A673 (cell line): ENCODE measurements at places on chromosomes 2 and 18. TPM values are rescaled to one million over a fixed set of nuclear protein-coding genes. Genes with fewer than 3 reads are reported as not detected.
A peak's percentile ranks its signal among the peaks of the same experiment; 100 is the strongest.

The ADCYAP1 gene
- not detected in 2 replicates for total RNA-seq

The BOD1L2 gene
- not detected in 2 replicates for total RNA-seq

The CPS1 gene
- total RNA-seq: 0.62 and 1.5 TPM in 2 replicates

The CIB4 gene
- total RNA-seq: not detected in 2 replicates

- DNase-seq: no peak
Observed at GRCh38 chr2:229244975-229245374, 26.1 kb downstream of the PID1 start.

DNA sequence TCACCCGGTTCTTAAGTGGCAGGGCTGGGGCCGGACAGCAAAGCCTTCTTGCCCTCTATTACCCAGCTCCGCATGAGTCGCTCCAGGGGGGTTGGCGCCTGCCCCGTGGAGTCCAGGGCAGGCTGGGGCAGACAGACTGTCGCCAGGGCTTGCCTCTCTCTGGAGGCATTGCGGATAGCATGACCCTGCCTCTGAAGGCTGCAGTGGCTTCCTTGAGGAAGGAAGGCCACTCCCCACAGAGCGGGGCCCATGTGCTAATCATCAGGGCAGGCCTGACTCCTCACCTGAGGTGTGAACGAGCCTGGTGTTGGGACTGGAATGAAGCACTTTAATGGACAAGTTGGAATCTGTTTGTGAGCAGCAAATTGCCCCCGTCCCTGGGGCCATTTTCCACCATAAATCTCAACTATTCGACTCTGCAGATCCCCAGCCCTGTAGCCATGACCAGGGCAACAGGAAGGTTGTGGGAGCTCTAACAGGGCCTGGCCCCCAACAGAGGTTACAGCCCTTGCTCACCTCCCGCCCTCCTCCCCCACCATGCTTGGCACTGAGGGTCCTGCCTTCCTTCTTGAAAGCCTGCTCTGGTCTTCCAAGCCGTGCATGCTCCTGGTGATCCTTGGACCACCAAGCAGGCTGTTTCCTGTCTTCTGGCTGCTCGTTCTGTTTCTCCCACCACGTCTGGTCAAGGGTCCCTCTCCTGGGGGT, 144.9 kb upstream of the HAAO start:
- no peak for DNase-seq

DNA sequence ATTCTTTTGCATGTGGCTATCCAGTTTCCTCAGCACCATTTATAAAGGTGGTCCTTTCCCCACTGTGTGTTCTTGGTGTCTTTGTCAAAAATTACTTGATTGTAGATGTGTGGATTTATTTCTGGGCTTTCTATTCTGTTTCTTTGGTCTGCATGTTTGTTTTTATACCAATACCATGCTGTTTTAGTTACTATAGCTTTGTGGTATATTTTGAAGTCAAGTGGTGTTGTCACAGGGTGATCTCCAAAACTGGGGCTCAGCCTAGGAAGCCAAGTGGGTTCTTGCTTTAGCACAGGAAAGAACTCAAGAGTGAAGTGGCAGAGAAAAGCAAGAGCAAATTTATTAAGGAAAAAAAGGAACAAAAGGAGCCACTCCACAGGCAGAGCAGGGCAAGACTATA, 6.0 kb upstream of the SNTG2 start:
- DNase-seq: no peak

DNA sequence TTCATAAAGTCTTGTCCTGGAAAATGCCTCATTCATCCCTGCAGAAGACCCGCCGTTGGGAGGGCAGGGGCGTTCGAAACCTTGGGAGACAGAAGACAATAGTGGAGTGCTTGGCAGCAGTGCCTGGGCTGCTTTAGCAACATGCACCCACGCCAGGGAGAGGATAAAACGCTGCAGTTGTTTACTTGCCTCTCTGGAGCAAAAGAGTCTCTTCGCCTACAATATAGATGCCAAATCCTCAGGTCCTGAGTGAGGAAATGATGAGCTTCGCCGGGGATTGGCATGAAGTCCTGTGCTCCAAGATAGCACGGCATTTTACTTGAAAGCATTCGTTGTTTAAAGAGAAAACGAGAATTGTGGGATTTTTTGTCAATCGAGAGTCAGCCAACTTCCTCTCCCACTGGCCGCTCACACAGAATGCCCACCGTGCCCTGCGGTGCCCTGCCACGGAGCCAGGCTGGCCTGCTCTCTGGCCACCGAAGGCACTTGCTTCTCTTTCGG, 152.5 kb upstream of the POU3F3 start:
- no peak for DNase-seq

- no peak for DNase-seq
Observed at GRCh38 chr18:42850174-42851083, 265.1 kb downstream of the RIT2 start.

DNA sequence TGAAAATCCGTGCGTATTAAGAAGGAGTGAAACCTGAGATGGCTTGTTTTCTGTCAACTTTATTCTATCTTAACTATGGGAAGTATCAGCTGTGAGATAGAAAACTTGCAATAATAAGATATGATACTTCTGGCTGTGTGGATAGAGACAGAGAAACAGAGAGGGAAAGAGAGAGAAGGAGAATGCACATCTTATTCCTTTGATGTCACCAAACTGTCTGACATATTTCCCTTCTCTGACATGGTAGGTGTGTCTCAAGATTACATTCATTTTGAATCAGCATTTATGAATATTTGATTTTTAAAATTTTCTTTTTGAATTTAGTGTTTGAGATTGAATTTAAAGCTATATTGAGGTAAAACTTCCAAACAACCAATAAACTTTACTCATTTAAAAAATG, 69.4 kb downstream of the CDC42EP3 start:
- no peak for DNase-seq

DNA sequence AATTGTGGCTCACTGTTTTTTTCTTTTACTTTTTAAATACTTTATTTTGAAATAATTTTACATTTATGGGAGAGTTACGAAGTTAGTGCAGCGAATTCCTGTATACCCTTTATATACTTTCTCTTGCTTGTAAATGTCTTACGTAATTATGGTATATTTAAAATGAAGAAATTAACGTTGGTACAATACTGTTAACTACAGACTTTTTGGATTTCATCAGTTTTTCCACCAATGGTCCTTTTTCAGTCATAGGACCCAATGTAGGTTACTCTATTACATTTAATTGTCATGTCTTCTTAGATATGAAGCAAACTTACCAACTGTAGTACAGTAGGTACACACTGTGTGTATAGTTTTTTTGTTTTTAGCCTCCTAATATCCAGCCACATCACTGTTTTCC, 76.3 kb downstream of the BOLA3 start:
- DNase-seq: no peak

GRCh38 chr2:233479616-233480489, 86.7 kb downstream of the USP40 start:
- no peak for DNase-seq

DNA sequence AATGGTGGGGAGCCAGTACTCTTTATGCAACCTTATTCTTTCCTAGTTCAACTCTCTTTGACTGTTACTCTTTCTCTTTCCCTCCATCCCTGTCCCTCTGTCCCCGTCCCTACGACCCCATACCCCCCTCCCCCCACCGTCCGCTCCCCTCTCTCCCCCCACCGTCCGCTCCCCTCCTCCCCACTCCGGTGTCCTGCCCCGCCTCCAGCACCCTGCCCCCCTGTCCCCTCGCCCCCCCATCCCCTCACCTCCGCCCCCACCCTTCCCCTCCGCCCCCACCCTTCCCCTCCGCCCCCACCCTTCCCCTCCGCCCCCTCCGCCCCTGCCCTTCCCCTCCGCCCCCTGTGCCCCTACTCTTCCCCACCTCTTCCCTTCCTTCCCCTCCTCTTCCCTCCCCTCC, 128.4 kb downstream of the LPIN1 start:
- no peak for DNase-seq

- no peak for DNase-seq
Observed at GRCh38 chr18:41021089-41021488, 933.9 kb upstream of the PIK3C3 start.

DNA sequence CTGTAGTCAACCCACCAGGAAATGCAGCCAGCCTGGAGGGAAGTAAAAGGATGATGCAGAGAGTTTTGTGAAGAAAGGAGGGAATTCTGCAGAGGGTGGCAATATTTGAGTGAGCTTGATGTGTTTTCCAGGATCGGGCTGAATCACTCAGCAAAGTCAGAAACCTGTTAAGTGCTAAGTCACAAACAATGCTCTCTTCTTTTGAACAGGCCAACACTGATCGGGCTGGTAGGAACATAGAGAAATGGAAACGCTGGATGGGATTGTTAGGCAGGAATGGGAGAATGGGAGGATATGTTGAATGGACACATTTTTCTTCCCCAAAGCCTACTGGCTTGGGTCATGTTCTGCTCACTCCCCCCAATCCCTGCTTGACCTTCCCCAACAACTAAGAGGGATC, 36.6 kb downstream of the KCNS3 start:
- DNase-seq: no peak

DNA sequence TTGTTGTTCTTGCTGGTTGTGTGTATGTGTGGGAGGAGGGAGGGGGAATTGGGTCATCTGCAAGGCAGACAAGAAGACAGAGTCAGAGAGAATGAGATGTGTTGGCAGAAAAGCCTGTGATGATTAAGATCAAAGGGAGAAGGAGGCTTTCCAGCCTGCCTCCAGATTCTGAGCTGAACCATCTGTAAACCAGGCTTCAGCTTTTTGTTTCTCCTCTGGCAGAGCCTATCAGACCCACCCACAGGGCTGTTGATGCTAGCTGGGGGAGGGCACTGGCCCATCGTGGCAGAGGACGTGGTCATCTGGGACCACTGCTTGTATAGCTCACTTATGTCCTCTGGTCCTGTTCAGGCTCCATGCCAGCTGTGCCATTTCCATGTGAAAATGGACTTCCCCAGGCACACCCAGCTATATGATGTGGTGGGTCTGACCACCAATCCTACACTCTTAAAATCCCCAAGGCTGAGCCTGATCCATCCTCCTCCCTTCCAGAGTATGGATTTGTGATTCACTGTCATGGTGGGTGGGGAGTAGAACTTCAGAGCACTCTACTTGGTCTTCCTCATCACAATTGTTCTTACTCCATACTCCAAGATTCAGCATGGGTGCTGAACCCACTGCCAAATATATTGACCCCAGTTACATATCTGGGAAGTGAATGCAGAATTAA, 27.8 kb upstream of the COL6A3 start:
- no peak for DNase-seq

DNA sequence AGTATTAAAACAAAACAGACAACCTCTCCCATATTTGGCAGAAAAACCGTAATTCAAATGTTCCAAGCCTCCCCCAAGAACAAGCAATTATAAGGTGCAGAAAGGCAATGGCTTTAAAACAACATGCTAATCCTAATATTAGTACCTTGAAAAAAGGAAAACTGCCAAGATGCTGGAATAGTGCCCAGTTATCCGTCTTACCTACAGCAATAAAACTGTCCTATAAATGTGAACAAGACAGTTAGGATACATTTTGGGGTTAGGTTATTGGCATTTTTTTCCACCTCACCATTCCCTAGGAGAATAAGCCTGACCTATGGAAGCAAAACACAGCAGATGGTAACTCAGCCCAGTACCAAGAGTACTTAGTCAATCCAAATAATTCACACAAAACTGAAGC, 83.2 kb downstream of the TCF4 start:
- DNase-seq: no peak

DNA sequence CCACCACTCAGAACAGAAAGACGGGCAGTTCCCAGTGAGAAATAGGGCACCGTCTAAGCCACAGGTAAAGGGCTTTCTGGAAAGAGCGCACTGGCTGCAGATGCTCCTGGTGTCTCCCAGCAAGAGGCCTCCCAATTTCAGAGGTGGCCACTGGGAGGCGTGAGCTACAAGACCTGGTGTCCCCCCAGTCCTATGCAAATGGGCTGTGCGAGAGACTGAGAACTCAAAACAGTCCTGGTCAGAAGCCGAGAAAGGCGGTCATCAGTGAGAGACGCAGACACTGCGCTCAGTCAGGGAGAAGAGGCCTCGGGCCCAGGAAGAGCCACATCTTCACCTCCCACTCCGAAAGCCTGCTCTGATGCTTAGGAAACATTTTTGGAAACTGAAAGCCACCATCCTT, 179.5 kb downstream of the EIPR1 start:
- DNase-seq: no peak

DNA sequence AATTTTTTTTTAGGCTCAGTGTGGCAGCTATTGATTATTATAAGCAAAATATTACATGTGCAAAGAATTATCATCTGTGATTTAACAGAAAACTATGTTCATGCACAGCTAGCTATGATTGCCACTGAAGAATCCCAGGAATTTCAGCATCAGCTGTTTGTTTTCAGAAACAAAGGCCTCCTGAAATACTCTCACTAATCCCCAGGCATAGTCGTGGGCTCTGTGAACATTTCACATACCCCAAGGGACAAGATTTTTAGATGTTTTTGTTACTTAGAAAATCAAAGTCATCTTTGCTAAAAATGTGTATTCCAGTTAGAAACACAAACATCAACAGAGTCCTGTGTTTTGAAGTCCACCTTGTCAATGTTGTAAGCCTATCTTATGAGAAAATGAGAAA, 156.1 kb downstream of the MYO1B start:
- DNase-seq: peak; percentile 53
